ENCODE measurements at places on chromosomes 6 and 20.

GRCh38 chr6:35757456-35758123 lies 18.8 kb upstream of the CLPSL2 start:
- DNase-seq, result no peak

DNA sequence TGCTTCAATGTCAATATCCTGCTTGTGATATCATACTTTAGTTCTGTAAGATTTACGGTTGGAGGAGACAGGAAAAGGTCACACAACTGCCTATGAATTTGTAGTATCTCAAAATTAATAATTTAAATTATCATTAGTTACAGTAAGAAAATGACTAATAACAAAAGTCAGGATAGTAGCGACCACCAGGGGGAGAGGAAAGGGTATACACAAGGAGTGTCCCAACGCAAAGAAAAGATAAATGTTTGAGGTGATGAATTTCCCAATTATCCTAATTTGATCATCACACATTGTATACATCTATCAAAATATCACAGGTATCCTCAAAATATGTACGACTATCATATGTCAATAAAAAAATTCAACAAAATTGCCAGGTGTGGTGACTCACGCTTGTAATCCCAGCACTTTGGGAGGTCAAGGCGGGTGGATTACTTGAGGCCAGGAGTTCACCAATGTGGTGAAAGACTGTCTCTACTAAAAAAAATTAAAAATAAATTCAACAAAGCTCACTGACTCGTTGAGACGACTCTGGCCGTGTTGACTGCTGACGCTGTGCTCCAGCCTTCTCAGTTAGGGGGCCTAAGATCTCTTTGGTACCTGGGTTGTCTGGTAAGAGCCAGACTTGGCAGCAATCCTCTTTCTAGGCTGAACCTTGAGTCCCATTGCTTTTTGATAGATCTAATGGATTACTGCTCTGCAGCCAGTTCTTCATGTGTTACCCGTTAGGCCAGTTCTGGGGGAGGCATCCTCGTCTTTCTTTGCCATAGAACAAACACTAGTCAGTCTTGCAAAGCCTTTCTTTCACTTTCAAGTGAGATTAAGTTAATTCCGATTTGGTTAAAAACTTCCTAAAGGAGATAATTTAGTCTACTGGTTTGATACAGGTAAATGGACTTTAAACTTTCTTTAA lies 9.0 kb upstream of the OVOL2 start:
- DNase-seq, result no peak

DNA sequence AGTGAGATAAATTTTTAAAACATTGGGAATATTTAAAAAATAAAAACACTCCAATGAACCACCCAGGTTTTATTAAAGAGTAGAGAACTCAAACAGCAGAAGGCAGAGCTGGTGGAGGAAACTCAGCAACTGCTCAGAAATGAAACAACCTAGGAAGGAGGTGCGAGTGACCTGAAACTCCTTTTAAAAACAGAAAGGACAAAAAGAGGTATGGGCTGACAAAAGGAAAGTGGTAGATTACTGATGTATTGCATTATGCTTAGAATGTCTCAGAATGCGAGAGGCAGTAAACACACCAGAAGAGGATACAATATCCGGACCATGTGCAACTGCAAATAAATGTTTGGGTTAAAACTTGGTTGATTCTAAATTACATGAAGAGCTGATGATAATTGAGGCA lies 97.6 kb downstream of the ESR1 start:
- no peak for DNase-seq

DNA sequence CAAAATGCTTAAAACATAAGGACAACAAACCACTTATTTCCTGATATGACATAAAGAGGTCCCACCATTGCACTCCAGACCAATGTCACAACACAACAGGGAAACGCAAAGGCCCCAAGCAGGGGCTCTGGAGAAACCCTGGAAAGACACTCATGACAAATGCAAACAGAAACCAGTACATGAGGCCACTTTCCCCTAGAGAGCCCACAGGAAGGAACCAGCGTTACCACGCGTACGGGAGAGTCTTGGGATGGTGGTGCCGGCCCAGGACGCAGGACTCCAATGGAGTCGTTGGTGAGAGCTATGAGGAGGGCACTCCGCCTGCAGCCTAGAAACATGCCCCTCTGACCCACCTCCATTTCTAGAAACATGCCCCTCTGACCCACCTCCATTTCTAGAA lies 20.2 kb downstream of the GMEB2 start:
- no peak for DNase-seq

DNA sequence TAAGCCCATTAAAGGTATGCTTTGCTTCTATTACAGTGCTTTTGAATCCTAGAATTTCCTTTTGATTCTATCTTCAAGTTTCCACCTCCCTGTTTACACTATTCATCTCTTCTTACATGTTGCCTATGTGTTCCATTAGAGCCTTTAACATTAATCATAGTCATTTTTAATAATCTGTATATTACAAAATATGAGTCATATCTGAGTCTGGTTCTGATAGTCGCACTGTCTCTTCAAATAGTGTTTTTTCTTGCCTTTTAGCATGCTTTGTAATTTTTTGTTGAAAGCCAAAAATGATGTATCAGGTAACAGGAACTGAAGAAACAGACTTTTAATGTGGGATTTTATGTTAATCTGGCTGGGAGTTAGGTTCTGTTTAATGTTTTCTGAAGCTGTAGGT lies 68.4 kb downstream of the DNAAF9 start:
- DNase-seq, result no peak

DNA sequence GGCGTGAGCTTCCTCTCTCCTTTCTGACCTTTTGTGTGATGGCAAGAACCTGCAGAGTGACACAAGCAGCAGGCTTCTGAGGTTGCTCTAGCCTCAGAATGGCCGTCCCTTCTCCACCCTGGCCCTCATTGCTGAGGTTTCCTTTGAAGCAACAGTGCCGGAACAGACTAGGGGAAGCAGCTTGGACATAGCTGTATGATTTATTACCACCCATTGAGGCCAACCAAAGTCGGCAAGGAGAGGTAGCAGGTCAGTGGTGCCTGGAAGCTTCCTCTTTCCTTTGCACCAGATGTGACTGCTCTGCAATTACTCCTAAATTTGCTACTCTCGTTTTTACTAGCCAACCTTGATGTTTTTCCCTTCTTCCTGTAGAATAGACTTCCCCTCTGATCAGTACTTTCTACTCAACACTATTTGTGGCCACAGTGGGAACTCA lies 31.4 kb downstream of the PTPN1 start:
- DNase-seq, result no peak

DNA sequence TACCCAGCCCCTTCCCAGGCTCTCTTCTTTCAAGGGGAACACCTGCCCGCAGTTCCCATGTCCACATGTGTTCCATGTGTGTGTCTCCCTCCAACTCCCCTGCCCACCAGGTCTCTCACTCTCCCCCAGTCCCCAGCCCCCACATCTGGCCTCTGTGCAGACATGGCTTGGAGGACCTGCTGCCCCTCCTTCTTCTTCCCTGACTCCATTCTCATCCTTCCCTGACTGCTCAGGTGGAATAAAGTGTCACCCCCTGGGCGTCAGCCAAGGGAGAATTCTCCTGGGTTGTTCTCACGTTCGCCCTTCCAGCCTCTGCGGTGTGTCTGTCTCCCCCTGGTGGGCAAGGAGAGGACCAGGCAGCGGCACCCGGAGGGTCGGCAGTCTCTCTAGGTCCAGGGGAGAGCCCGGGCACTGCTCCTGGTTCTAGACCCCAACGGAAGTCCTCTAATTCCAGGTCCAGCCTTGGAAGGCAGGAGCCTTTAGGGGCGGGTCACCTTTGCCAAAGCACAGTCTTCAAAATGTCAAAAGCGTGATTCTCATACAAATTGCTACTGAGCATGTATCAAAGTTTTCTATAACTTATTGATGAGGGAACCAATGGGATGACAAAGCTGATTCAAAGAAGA lies 50.5 kb downstream of the EBF4 start:
- DNase-seq, result peak; percentile 56

DNA sequence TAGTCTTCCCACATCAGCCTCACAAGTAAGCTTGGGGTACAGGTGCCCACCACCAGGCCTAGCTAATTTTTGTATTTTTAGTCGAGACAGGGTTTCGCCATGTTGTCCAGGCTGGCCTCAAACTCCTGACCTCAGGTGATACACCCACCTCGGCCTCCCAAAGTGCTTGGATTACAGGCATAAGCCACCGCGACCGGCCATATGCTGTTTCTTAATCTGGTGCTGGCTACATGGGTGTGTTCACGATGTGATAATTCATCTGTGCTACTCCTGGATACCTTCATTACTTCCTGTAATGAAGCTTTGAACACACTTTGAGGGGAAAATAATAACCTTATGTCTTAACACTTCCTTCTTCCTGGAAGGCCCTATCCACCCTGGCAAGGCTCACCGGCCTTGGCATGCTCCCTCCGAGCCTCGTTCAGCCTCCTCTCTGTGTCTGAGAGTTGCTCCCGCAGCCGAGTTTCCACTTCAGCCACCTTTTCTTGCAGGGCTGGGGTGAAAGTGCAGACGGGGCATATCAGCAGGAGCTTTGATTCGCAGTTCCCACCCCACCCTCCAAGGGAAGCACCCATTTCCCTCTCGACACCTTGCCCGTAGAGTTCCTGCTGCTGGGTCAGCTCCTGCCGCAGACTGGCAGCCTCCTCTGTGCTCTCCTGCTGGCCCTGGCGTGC lies 5.6 kb upstream of the PSORS1C2 start:
- DNase-seq, result no peak

- DNase-seq, result no peak
Observed at GRCh38 chr6:169639653-169640278, 62.1 kb downstream of the WDR27 start.

- DNase-seq, result no peak
Observed at GRCh38 chr6:156683821-156684220, 93.4 kb upstream of the ARID1B start.

- DNase-seq, result no peak
Observed at GRCh38 chr20:47862574-47863240, 77.4 kb upstream of the SULF2 start.

- no peak for DNase-seq
Observed at GRCh38 chr20:51769976-51770615, 1.9 kb upstream of the ATP9A start.

- DNase-seq, result no peak
Observed at GRCh38 chr20:38203981-38204357, 38.9 kb upstream of the TGM2 start.

- DNase-seq, result no peak
Observed at GRCh38 chr6:56638760-56639159, 3.9 kb downstream of the DST start.

GRCh38 chr20:34578025-34578424 lies 19.5 kb downstream of the MAP1LC3A start:
- no peak for DNase-seq

DNA sequence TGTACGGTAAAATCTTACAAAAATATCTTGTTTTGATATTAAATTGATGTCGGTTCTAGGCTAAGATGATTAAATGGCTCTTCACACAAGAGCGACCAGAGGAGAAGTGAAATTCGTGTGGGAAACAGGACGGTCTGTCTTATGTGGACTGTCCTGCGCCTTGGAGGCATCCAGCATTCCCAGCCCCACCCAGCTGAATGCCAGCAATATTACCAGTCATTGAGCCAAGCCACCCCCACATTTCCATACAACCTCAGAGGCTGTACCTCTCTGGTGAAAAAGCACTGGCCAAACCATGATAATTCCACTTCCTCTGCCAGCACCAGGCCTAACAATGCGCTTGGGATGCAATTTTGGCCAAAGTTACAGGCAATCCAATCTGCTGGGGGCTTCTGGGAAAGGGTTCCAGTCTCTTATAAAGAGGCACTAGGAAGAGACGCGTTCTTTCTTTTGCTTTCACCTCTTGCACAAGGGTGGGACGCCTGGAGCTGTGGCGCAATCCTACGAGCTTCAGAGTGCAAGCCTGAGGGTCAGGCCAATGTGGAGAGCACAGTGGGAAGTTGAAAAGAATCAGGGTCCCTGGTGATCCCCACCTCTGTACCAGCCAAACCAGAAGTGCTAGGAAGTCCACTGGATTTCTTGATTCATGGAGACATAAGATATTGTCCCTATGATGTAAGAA lies 213.1 kb downstream of the PREX1 start:
- peak; percentile 17 for DNase-seq

- no peak for DNase-seq
Observed at GRCh38 chr20:7463290-7463689, 477.0 kb downstream of the HAO1 start.

- peak; percentile 63 for DNase-seq
Observed at GRCh38 chr6:41505122-41506049, 40.8 kb upstream of the FOXP4 start.

- no peak for DNase-seq
Observed at GRCh38 chr6:97129106-97129505, 153.9 kb downstream of the MMS22L start.

- DNase-seq, result no peak
Observed at GRCh38 chr20:57270204-57270984, 4.0 kb upstream of the BMP7 start.

DNA sequence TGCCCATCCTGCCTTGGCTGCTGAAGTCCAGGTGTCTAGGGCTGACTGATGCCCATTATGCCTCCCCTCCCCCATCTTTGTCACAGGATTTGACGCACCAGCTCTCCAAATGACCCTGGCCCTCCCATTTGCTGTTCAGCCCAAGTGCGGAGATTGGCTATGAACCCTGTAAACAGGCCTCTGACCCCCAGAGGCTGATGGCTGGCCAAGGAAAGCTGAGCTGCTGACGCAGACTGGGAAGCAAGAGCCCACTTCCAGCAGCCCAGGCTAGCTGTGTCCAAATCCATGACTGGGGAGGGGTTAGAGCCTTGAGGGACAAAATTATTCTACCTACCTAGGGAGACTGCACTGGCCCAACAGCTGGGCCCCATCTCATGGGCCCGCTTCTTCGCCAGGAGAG lies 797 bp upstream of the GNRH2 start:
- DNase-seq, result no peak

GRCh38 chr6:106782536-106783285 lies 153.3 kb downstream of the QRSL1 start:
- DNase-seq, result no peak

DNA sequence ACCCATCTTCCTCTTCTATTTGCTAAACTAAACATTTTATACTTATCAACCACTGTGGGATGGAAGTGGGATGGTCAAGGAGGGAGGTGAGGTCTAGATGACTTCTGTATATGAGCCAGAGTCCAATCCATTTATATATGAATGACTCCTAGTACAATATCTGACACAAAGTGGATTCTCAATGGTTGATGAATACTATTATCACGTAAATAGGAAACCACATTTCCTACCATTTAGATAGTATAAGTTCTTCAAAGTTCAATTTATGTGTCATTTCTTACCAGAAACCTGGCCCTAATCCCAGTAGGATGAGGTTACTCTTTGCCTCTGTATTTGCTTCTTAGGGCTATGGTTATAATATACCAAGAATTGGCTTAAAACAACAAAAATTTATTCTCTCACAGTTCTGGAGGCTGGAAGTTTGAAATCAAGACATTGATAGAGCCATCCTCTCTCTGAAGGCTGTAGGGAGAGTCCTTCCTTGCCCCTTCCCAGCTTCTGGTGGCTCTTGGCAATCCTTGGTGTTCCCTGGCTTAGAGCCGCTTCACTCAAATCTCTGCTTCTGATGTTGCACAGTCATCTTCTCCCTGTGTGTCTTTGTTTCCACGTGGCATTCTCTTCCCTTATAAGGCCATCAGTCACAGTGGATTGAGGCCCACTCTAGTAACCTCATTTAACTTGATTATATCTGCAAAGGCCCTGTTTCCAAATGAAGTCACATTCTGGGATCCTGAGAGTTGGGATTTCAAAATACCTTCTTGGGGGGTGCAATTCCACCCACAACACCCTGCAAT lies 41.0 kb upstream of the RAB23 start:
- DNase-seq, result no peak

- DNase-seq, result no peak
Observed at GRCh38 chr6:19839237-19839546, 2.0 kb downstream of the ID4 start.

GRCh38 chr6:90285611-90286381 lies 10.8 kb downstream of the BACH2 start:
- peak; percentile 80 for DNase-seq
